ENCODE measurements at places on chromosomes 13 and 19.

DNA sequence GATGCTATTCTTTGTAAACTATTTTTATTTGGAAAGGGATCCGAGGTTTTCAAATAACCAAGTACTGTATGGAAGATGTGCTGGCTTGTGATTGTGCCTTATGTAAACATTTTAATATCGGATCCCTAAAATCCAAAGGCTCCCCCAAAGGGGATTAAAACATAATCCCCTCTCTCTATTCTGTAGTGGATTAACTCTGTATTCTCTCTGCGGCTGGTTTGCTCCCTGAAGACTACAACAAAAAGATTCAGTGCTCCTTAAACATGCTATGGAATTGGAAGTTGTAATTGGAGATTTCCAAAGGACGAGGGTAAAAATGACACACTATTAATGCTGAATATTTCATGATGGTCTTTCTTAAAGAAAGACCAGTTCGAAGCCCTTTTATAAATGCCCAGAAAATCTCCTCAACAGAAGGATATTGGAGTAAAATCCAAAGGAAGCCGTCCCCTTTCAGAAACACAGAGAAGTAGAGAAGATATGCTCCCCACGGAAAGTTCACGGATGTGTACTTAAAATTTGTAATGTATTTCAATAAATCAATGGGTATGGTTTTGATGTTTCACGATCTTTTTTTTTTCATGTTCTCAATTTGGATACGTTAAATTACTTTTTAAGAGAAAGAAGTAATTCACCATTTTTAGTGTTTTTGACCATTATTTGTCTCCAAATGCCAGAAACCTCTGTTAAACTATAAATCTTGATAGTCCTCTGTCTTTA, 6.5 kb downstream of the MAB21L1 start:
- DNase-seq: no peak

DNA sequence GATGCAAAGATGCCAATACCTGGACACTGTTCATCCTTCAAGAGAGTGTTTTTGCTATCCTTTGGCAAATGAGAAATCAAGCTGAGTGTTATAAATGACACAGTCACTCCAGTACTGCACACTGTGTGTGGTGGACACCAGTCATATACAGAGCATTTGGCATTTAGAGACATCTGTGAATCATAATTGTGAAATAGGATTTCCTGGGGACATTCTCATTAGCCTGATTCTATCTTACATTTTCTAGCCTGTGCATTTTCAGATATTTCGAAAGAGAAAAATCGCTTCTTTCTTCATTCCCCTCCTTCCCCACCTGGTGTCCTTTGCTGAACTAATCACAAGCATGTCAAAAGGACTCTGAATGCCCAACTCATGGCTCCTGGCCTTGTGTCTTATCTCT, 781.0 kb upstream of the ARGLU1 start:
- no peak for DNase-seq

DNA sequence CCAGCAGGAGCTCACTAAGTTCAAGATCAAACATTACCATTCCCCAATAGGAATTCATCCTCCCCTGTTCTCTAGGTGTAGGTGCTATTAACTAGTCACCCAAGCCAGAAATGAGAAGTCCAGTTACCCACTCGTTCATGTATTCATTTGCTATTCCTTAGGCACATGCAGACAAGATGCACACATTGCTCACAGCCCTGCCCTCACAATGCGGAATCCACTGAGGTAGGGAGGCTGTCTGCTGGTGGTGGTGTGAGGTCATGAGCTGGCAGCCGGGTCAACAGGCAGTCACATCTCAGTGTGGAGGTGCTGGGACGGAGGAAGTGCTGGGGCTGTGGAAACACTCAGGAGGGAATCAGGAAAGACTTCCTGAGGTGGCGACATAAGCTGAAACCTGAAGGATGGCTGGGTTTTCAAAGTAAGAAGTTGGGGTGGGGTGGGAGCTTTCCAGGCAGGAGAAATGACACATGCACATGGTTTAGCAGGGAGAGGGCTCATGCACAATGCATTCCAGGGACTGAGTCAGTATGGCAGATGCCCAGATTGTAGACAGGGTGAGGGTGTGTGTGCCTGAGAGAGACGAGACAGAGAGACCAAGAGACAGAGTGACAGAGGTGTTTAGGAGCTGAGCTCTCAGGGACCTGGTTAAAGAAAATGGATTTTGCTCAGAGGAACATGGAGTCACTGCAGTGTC, 117.6 kb downstream of the USP12 start:
- no peak for DNase-seq

GRCh38 chr13:21884965-21885567, 214.2 kb downstream of the FGF9 start:
- DNase-seq: no peak
